Glomerular endothelial cell (primary cell): ENCODE measurements at places on chromosomes 16 and 17. TPM values are rescaled to one million over a fixed set of nuclear protein-coding genes. Genes with fewer than 3 reads are reported as not detected.

Gene CES1
- total RNA-seq = not detected in 2 replicates

Gene DOK4
- 12.7 and 19.3 TPM in 2 replicates for total RNA-seq

Gene TSPAN10
- 0.18 and 0.44 TPM in 2 replicates for total RNA-seq

Gene SPATA22
- not detected in 2 replicates for total RNA-seq

Gene ACSM5
- total RNA-seq = 0.24 TPM in 1 of 2 replicates, not detected in the other

Gene SOCS1
- 4.2 and 11.3 TPM in 2 replicates for total RNA-seq

Gene PPY
- not detected in 2 replicates for total RNA-seq

Gene PROCA1
- 0.23 TPM in 1 of 2 replicates, not detected in the other for total RNA-seq

Gene SMARCD2
- 79.5 and 105 TPM in 2 replicates for total RNA-seq

Gene RAB34
- total RNA-seq = 80.6 and 99.5 TPM in 2 replicates

Gene RNFT1
- 10.4 and 17.0 TPM in 2 replicates for total RNA-seq

Gene VPS9D1
- total RNA-seq = 10.5 and 16.9 TPM in 2 replicates

Gene PIK3R6
- 0.10 and 1.2 TPM in 2 replicates for total RNA-seq

Gene ITGAX
- total RNA-seq = 0.23 and 0.63 TPM in 2 replicates

Gene NHLRC4
- 2.7 and 3.3 TPM in 2 replicates for total RNA-seq

Gene MEFV
- not detected in 2 replicates for total RNA-seq

Gene HAS3
- 0.70 and 6.2 TPM in 2 replicates for total RNA-seq

Gene SOCS3
- total RNA-seq = 79.9 and 114 TPM in 2 replicates

Gene MBTD1
- total RNA-seq = 4.7 and 11.4 TPM in 2 replicates

Gene LDAF1
- total RNA-seq = 33.3 and 67.4 TPM in 2 replicates

Gene SOST
- total RNA-seq = not detected in 2 replicates

Gene B9D1
- 20.0 and 22.6 TPM in 2 replicates for total RNA-seq

Gene PRAC1
- total RNA-seq = not detected in 2 replicates

Gene TANGO6
- total RNA-seq = 6.3 and 8.9 TPM in 2 replicates

Gene EVPLL
- not detected in 2 replicates for total RNA-seq

Gene CACNA1G
- total RNA-seq = not detected in 2 replicates

Gene ODAD4
- total RNA-seq = 0.15 and 0.58 TPM in 2 replicates
